SW 1271 (cell line): ENCODE measurements at places on chromosomes 6 and 20.

DNA sequence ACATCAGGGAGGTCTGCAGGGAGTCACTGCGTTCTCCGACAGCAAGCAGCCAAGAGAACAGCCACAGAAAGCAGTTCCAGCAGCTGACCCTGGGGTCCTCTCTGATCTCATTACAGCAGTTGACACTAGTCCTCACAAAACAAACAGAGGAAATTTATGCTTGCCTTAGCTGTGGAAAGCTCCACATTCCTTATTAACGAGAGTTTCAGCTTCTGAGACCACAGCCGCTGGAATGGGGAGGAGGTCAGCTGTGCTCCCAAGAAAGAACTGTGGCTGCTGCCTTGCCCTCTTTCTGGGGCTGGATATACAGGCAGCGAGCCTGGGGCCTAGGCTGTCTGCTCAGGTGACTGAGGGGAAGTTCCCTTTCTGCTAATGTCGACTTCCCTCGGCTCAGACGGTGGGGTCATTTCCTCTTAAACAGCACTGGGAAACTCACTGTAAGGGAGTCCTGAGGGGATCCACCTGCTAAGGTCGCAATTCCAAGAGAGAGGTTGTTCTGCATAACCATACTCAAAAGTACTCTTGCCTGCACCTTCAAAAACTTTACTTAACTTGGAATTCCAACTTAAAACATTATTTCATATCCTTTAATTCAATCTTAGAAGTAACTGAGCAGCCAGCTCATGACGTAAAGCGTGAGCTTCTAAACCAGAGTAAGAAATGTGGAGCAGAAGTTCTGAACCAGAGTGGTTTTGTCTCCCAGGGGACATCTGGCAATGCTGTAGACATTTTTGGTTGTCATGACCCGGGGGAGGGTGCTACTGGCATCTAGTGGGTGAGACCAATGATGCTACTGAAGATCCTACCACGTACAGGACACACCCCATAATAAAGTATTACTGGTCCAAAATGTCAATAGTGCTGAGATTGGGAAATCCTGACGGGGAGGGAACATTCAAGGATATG, 80.3 kb downstream of the BACH2 start:
- DNase-seq: no peak

DNA sequence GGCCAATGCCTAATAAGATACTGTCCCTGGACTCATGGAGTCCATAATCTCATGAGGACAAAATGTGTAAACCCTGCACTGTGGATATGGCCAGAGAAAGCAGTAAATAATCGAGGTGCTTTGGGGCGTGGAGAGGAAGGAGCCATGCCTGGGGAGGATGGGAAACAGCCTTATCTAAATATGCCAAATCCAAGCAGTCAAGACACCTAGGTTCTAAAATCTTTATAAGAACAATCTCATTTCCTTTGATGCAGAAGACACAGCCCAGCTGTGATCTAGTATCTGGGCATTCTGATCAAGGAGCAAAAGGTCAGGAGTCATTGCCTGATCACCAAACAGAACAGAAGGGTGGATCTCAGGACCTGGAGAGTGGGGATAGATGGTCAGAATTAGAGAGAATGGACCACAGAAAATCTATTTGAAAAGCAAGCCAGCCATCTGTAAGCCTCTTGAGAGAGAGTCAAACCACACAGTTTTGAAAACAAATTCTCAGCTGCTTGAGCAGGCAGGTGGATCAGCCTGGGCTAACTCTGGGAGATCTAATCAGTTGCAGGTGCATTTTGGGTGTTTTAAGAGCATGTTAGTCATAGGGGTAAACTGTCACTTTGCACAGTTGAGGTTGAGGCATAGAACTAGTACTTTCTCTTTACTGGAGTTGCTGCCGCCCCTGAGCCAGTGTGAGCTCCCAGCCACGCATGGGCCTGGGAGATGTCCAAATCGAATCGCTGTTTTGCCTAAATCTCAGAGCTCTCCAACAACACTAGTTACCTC, 130.8 kb upstream of the TNFAIP3 start:
- DNase-seq: no peak

- DNase-seq: no peak
Observed at GRCh38 chr20:20603339-20603990, 109.0 kb downstream of the RALGAPA2 start.

- no peak for DNase-seq
Observed at GRCh38 chr20:37864298-37864697, 38.6 kb upstream of the VSTM2L start.
